Left colon (tissue), 2 donors: ENCODE measurements at places on chromosomes 7 and 10. TPM values are rescaled to one million over a fixed set of nuclear protein-coding genes. Genes with fewer than 3 reads are reported as not detected.

TMEM178B gene
- total RNA-seq, result 0.31 TPM

PIP gene
- total RNA-seq, result not detected

SPACDR gene
- total RNA-seq, result 0.39 TPM

HOXA1 gene
- 3.0 TPM for total RNA-seq

GHRHR gene
- total RNA-seq, result not detected

MMP21 gene
- total RNA-seq, result not detected

LZTS2 gene
- 33.9 TPM for total RNA-seq

ZNF138 gene
- total RNA-seq, result 6.6 TPM

ANKRD30A gene
- total RNA-seq, result not detected

TCAF2 gene
- total RNA-seq, result 2.1 TPM

RET gene
- total RNA-seq, result 1.5 TPM

PFKP gene
- total RNA-seq, result 116 TPM

CCT6A gene
- 65.1 TPM for total RNA-seq

WEE2 gene
- total RNA-seq, result not detected

KCNIP2 gene
- total RNA-seq, result 2.3 TPM

CRPPA gene
- total RNA-seq, result 2.7 TPM

ADIRF gene
- 73.1 TPM for total RNA-seq

DLX6 gene
- not detected for total RNA-seq

AKR1C2 gene
- 65.4 TPM for total RNA-seq

DOCK4 gene
- total RNA-seq, result 11.5 TPM

LIPM gene
- total RNA-seq, result not detected

GIMAP8 gene
- 5.5 TPM for total RNA-seq

CBLL1 gene
- 19.2 TPM for total RNA-seq

ZPBP gene
- not detected for total RNA-seq
